ENCODE measurements at places on chromosomes 7 and 10.
A peak's percentile ranks its signal among the peaks of the same experiment; 100 is the strongest.

- no peak for DNase-seq
Measured at GRCh38 chr7:139635526-139636302, 112.2 kb downstream of the CLEC2L start.

DNA sequence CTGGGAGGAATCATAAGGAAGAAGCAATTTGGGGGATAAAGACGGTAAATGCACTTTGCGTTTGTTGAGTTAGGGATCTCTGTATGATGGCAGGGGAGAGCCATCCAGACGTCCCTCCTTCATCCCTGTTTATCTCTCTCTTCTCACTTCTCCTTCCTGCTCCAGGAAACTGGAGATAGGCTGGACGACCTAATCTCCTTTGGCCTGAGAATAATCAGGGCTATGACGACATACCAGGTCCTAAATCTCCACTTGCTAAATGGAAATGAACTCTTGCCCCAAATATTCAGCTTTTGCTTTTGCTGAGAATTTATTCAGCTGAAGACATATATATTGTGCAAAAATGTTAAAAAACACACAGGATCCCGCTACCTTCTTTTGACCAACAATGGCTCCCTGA is 182.9 kb upstream of the INHBA start:
- DNase-seq, result no peak

- no peak for DNase-seq
Measured at GRCh38 chr10:89481662-89482061, 53.7 kb downstream of the SLC16A12 start.

- DNase-seq, result no peak
Measured at GRCh38 chr7:150949564-150949963, 28.6 kb downstream of the KCNH2 start.

- no peak for DNase-seq
Measured at GRCh38 chr10:10389182-10389581, 628.5 kb upstream of the CELF2 start.

DNA sequence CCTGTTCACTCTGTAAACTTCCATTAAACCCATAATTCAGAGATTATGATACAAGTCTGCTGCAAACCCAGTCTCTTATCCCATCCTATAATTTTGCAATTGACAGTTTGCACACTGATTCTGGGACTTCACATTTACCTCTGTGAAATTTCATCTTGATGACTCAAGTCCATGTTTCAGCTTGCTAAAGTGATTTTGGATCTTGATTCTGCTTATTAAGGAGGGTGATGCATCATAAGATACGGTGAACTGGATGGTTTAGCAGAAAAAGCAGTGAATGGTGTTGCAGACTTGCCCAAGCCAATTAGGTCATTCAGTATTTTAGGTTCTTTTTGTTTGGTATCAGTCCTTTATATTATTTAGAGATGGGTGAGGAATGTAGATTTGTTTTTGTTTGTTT is 125.5 kb upstream of the PODXL start:
- DNase-seq, result no peak

- DNase-seq, result no peak
Measured at GRCh38 chr10:110534571-110534970, 32.9 kb upstream of the SMC3 start.

DNA sequence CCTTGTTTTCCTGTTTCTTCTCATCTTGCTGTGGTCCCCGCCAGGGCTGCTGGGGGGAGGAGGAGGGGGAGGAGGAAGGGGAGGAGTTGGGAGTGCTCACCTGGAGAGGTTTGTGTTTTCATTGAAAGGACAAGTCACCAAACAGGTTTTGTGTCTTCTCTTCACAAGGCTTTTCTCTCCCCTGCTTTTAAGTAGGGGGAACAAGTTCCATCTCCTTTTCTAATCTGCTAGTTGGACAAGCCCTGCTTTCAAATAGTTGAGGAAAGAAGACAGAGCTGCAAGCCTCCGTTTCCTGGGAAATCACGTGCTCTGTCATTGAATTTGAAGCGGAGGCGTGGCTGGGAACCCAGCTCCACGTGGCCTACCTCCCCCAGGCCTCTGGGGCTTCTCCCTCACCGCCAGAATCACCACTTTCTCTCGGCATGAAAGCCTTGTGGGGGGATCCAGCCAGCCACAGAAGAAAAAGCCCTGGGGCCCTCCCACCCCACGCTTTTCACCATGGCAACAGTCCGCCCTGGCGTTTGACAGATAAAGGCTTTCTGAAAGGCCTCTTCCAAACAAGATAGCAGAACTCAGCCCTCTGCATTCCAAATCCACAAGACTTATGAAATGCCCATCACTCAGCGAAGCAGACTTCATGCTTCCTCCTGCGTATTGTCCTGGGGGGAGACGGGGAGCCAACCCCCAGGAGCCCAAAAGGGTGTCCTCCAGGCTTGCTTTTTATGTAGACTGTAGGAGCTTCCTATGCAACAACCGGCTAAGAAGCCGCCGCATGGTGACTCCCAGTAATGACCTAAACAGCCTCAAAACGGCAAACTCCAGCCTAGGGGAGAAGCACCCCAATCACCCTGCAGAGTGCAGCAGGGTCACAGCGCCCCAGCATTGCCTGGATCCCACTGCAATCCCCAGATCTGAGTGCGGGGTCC is 51.7 kb downstream of the PROSER2 start:
- DNase-seq, result no peak

GRCh38 chr10:12704488-12704887 is 297.0 kb downstream of the CCDC3 start:
- no peak for DNase-seq

- DNase-seq, result no peak
Measured at GRCh38 chr7:95502403-95502802, 16.7 kb downstream of the ASB4 start.

DNA sequence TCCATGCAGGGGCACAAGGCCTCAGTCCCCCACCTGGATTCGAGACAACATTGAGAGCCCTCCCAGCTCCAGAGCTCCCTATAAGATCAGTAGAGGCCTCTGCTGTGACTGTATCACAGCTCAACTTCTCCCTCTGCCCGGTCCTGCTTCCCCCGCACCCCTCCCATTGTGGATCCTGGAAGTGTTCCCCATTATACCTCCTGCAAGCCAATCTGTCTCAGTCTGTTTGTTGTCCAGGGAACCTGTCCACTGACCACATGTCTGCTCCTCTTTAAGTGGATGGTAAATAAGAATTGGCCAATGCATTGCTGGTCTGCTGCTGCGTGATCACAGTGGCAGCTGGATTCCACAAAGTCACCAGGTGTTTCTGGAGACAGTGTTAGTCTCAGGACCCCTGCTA is 259.7 kb upstream of the HABP2 start:
- DNase-seq, result no peak

DNA sequence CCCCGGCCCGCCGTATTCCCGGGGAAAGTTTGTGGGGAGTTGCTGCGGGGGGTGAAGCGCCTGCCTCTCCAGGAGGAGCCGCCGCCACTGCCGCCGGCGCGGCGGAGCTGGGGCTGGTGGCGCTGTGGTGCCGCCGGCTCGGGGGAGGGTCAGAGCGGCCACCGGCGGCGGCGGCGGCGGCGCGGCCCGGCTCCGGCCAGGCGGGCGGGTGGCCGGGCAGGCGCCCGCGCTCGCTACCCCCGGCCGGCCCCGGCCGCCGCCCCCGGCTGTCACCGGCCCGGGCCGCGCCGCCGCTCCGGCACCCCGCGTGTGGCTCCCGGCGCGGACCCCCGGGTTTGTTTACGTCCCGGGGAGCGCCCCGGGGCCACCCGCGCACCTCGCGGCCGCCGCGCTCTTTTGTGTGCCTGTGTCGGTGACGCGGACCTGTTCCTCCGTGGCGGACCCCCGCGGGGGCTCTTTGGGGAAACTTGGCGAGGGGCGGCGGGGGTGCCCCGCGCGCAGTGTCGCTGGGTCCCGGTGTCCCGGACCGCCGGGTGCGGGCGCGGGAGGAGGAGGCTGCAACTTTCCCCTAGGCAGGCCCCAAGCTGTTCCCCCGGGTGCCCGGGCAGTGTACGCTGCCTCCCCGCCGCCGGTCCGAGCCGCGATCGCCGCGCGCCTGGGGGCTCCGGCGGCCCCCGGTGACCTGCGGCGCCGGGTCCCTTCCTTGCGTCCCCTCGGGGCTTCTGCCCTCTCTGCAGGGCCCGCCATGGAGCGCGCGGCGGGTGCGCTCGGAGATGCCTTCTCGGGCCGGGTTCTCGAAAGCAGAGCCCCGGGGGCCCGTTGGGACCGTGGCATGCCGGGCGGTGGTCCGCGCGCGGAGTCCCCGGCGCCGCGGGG is 593 bp upstream of the CUX1 start:
- DNase-seq, result no peak

GRCh38 chr10:3353235-3353634 is 180.7 kb upstream of the PITRM1 start:
- no peak for DNase-seq

GRCh38 chr7:44291066-44291732 is 34.2 kb downstream of the CAMK2B start:
- no peak for DNase-seq

- no peak for DNase-seq
Measured at GRCh38 chr10:75159519-75159918, 48.1 kb downstream of the SAMD8 start.

- no peak for DNase-seq
Measured at GRCh38 chr10:122782911-122783310, 62.7 kb downstream of the CUZD1 start.

- no peak for DNase-seq
Measured at GRCh38 chr10:93199191-93199751, 125.6 kb downstream of the CYP26A1 start.

DNA sequence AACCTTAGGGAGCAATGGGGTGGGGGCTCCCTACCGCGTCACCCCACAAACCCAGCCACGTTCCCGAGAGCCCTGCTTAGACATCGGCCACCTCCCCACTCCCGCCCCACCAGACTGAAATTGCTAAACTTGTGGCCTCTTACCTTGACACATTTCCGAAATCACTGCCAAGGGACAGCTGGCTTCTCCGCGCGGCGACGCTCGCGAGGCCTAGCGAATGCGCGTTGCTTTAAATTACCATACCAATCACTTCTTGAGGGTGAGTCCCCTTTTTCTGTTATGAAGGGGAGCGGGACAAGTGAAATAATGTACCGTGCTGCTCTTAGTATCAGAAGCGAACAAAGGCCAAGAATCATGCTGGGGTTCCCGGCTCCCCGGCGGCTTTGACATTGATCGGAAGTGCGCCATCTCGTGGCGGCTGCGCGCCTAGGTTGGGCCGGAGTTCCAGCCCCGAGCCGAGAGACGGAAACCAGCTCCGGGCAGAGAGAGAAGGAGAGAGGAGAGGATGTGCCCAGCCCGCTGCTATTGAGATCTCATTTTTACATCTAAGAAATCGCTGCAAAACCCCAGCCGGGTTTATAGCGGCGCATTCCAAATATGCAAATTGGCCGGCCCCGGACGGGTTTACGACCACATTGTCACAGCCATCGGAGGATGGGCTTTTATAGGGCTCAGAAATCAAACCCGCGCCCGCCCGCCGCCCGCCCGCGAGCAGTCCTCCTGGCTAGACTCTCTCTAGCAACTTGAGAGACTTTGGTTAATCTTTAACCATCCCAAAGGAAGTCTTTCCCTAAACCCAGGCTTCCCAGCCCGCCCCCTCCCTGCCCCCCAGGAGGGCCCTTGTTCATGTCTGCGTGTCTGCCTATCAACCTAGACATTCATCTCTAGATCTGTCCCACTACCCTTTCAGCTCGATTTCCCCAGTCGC is 5.3 kb downstream of the HOXA11 start:
- DNase-seq, result no peak

DNA sequence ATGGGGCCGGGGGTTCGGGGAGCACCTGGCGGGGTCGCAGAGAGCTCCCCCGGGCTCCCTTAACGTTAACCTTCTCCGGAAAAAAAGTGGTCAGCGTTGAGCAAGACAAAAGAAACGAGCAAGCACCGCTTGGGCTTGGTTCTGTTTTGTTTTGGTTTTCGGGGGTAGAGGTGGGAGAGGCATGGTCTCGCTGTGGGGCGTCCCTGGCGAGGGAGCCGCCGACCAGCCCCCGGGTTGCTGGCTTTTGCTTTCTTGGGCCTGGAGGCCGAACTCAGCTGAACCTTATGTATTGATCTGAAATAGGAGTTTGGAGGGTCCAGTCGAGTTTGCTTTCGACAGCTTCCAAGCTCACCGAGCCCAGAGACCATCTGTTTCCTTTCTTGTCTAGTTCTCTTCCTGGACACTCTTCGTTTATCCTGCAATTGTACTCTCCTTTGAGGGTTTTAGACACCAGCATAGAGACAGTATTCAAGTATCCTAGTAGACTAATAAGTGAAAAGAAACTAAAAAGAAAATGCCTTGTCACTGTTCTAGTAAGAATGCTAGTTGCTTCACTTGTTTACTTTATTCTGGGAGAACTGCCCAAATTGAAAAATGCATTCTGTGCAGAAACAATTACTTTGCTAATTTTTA is 980 bp downstream of the FHIP2A start:
- DNase-seq, result no peak

- DNase-seq, result no peak
Measured at GRCh38 chr7:48170506-48170905, 752 bp upstream of the ABCA13 start.

- no peak for DNase-seq
Measured at GRCh38 chr10:116053910-116054309, 219.1 kb downstream of the GFRA1 start.

DNA sequence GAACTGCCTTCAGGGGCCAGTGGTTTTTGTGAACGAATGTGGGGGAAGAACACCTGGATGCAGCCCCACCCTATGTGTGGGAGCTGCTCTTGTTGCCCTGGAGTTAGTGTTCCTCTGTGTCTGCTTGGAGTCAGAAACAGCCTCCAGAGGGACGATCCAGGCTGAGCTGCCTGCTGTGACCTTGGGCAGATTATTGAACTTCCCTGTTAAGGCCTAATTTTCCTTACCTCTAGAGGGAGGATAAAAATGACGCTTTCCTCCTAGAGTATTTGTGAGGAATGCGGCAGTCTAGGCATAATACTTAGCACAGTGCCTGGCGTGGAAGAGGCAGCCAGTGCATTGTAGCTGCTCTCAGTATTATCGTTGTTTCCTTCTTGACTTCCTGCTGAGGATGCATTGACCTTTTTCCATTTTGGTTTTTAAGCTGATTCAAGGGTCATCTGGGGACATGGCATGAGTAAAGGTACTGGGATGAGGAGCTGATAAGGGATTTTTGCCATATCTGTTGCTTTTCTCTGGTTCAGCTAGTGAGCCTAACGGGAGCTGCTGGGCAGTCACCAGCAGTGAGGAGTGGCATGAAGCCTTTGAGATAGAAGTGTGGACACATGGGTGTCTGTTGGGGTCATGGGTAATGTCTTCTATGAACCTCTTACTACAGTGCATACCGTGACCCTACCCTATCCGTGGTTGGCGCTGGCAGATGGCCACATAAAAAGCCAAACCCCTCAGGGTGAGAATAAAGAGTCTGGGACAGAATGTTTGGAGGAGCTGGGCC is 6.4 kb downstream of the ZFYVE27 start:
- no peak for DNase-seq

- DNase-seq, result peak; percentile 52
Measured at GRCh38 chr7:129271500-129272355, 46.9 kb downstream of the AHCYL2 start.

DNA sequence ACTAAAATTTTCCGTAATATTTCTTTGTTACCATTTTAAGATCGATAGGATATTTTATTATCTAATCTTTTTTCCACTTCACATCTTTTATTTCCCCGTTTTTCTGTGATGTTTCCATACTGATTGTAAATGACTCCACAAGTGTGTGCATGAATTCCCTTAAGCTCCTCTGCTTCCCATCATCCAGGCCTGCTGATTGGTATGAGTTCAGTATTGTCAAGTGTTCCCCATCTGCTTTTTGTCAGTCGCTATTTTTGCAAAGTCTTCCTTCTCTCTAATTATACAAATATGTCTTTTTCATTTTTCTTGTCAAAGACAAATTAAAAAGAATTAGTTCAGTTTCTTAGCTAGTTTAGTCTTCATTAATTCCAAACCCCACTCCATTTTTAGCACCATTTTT is 184.7 kb downstream of the EXOC4 start:
- no peak for DNase-seq

GRCh38 chr7:51075681-51076580 is 240.7 kb downstream of the COBL start:
- DNase-seq, result no peak

- DNase-seq, result no peak
Measured at GRCh38 chr7:38628630-38629385, 2.4 kb downstream of the AMPH start.
